ENCODE measurements at places on chromosomes 1 and 21.

DNA sequence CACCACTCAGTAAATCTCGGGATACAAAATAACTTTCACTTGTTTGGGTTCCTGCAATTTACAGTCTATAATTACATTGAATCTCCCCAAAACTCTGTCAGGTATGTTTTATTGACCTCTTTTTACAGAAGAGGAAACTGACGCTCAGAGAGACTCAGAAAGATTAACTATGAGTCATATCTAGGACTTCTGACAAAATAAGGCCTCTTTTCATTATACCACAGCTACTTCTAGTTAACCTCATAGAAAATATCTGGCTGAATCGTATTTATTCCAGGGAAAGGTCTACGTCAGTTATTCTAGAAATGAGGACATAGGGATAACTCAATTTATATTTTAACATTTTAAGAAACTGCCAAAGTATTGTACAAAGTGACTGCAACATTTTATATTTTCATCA, 211.1 kb upstream of the FAM78B start:
- DNase-seq, result no peak

DNA sequence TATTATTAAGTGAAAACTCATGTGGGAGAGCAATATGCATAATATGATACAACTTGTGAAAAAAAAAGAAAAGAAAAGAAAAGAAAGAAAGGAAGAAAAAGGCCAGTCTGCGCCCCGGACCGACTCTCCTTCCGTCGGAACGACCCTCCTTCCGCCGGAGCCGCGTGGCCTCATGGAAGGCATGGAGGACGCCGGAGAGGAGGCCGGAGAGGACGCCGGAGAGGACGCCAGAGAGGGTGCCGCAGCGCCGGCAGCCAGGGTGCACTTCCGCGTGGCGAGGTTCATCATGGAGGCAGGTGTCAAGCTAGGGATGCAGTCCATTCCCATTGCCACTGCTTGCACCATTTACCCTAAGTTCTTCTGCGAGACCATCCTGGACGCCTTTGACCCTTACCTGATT, 185.9 kb downstream of the NR5A2 start:
- no peak for DNase-seq

DNA sequence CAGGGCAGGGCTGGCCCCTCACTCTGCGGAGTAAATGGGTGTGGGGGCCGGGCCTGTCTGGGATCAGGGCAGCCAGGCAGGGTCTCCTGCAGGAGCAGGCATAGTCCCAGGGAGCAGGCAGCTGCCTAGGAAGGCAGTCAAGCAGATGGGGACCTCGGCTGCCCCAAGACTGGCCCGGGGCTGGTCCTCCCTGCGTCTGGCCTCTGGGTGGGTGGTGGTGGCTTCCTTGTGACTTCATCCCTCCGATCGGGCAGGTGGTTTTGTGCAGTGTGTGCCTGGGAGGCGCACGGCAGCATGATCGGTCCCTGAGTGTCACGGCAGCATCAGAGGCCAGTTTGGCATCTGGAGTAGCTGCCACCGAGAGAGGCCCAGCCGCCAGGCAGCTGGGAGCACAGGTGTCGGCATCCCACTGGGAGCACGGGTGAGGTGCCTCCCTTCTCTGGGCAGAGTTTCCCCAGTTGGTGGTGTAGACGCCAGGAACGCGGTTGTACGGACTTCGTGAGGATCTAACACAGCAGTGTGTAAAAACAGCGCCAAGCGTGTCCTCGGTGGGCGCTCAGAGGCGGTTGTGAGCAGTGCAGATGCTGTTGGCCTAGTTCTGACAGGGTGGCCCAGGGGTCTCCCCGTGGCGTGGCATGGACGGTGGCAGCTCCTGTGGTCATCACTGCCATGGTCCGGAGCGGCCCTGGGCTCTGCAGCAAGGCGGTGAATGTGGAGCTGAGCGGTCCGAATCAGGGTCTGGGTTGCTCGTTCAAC, 45.9 kb downstream of the PRKCZ start:
- DNase-seq, result no peak

- DNase-seq, result no peak
Measured at GRCh38 chr21:36103434-36103833, 31.4 kb upstream of the CBR3 start.

GRCh38 chr1:84347271-84347931, 45.9 kb downstream of the SAMD13 start:
- no peak for DNase-seq

GRCh38 chr1:46342084-46342656, 1.6 kb downstream of the NSUN4 start:
- DNase-seq, result no peak

GRCh38 chr1:62309906-62310305, 9.3 kb downstream of the KANK4 start:
- no peak for DNase-seq

DNA sequence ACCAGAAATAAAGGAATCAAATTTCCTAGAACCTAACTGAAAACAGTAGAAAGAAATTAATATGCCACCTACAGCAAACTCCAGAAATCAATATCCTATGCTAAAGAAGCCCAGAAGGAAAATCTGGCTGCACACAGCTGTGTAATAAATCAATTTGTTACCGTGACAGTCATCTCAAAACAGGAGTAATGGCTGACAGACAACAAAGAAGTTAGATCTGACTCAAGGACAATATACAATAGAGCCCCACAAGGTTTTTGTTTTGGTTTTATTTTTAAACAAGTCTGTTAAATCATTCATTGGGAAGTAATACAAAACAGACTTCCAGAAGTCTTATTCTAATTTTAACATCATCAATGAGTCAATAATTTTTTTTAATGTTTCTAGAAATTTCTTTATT, 168.4 kb downstream of the RERE start:
- DNase-seq, result no peak

DNA sequence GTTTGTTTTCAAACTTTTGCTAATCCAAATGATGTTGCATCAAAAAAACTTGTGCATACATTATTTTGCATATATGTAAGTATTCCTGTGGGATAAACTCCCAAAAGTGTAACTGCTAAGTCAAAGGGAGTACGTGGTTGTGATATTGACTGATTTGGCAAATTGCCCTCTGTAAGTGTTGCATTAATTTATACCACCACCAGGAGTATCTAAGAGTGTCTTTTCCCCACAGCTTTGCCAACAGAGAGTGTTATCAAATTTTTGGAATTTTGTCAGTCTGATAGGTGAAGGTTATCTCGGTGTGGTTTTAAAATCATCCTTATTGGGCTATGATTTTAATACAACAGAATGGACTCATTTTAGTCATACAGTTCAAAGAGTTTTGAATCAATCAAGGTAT, 30.1 kb upstream of the PARP1 start:
- DNase-seq, result peak; percentile 71

GRCh38 chr21:37357691-37358090, 8.9 kb upstream of the DYRK1A start:
- no peak for DNase-seq

DNA sequence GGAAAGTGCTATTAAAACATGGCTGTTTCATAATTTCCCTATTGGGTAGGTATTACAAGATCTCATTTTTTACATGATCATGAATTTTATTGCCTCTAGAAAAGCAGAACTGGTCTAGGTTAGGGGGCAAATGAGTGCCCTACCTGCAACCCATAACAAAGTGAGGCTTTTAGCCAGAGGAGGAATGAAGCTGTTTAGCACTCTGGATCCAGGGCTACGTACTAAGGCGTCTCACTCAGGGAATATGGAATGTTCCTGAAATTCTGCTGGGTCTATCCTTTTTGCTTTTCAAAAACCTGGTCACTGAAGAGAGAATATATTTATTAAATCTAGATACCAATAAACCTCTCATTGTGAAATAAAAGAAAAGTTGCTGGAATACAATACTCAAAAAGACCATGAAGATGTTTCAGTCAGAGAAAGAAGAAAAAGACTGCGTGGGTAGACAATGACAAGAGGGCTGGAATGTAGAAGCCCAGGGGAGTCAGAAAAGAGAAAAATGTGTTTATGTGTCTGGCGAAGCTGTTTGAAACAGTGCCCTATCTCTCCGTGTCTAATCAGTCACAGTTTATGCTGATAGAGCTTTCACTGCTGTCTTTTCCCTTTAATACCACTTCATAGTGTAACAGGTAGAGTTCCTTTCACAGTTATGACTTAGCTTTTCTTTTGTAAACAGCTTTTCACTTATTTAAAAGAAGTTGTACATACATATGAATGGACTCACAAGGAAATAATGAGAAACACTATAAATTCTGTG, 25.0 kb upstream of the SYDE2 start:
- no peak for DNase-seq

DNA sequence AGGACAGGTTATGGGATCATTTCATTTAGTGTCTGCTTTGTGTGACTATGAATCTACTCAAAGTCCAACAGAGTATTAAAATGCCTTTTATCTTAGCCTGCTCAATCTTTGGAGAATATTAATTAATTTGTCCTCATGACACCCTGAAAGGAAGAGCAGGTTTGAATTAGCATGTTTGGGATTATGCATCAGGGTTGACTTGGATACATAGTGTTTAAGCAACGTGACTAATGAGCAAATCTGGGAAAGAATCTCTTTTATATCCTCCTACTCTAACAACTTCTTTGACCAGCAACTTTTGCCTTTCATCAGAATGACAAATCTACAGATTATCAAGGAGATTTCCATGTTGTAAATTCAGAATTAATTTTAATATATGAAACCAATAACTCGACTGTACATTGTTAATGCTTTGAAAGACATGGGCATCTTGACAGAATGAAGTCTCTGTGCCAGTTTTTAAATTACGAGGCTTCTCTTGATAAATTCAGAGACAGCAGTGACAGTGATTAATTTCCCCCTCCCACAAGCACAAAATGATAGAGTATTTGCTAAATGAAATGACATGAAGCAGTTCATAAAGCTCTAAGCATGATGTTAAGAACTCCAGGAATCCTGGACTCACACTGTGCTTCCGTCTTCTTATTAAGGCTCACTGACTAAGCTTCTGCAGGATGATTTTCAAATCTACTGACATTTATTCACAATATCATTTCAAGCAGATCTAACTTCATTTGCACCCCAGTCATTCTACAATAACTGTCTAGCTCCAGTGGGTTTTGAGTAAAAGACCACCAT, 156.5 kb downstream of the PCNX2 start:
- no peak for DNase-seq

DNA sequence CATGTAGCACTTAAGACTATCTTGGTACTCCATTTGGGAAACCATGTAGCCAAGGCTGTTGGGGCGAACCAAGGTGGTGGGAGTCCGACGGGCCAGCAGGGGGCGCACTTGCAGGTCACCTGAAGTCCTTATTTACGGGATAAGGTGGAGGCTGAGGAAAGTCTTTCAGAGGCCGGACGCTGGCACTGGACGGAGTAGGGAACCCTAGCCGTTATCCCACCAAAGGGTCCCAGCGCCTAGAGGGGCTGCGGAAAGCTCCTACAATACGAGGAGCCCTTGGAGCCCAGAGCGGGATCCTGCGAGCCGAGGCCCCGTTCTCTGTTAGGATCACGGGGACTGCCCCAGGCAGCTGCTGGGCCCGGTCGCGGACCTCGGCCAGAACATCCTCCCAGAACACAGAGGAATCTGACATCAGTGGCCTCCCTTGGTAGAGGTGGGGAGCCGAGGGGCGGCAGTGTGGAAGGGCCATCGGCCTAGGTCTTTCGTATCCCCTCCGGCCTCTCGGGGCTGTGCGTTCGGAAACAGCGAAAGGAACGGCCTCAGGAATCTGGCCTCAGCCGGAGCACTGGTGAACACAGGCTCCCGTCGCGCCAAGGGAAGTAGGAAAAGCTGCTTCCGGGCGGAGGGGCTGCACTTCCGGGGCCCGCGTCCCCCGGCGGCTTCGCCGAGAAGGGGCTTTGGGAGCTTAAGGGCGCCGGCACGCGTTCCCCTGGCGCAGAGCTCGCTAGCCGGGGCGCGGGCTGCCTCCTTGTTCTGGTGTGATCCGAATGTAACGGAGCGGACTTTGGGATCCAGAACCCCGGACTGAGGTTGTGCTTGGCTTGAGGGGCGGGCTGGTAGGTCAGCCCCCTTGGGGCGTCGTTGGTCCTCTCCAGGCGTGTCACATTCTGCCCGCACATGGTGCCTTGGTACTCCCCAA, 29.9 kb upstream of the RPTN start:
- DNase-seq, result peak; percentile 78

DNA sequence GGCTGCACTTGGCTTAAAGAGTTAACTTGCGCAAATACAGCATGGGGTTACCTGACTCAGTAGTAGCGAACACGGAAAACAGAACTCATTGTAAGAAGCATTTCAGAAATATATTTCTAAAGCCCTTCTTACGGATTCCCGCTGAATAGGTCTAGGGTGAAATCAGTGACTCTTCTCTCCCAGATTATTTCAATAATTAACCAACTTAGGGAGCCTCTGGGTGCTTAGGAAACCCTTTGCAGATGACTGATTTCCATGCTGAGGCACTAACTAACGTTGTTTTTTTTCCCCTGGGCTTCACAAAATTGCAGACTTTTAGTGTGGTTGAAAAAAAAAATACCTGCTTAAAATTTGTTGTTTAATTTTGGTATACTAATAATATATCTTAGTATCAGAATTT, 40.3 kb downstream of the BTG3 start:
- DNase-seq, result no peak

DNA sequence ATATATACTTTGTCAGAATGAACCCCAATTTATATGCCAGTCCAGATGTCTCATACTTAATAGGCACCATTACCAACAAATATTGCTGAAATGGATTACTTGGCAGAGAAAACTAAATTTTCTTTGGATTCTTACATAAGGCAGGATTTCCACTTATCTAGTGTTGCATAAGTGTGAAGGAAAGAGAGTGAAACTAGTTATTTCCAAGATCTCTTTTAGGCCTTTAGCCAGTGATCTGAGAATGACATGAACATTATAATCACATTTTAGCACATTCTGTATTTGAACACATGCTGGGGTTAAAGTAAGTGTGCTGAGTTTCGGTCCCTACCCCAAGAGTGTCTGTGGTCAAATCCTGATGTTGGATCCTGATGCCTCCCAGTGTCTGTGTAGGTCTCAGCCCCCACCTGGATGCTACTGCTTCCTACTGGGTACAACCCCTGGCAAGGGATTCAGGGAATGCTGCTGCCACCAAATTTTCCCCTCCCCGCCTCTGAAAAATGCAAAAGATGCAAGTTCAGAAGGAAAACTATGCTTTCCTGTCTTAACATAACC, 11.2 kb downstream of the DDAH1 start:
- no peak for DNase-seq

DNA sequence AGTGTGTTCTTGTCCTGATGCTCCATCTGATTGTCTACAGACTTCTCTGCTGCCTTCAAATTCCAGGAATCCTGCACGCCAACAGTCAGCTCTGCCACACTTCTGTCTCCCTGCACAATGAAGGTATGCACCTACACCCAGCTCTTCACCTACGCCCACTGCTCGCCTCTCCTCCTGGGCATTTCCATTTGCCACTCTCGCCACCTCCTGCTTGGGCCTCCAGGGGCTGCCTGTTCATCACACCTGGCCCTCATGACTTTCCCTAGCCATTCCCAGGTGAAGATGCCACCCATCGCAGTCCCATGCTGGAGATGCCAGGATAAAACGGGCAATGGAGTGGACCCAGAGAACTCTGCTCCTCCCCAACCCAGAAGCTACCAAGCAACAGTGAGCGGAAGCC, 96.5 kb upstream of the ATP1A1 start:
- no peak for DNase-seq

- DNase-seq, result no peak
Measured at GRCh38 chr1:207331354-207332313, 10.2 kb downstream of the CD55 start.

All from MCF 10A (cell line).